Umbilical cord (tissue), 2 donors: ENCODE measurements at places on chromosomes 12 and 14.

GRCh38 chr14:66401449-66402095 lies 84.6 kb upstream of the CCDC196 start:
- no peak for DNase-seq

GRCh38 chr12:131147894-131148293 lies 194.2 kb downstream of the ADGRD1 start:
- DNase-seq: no peak

DNA sequence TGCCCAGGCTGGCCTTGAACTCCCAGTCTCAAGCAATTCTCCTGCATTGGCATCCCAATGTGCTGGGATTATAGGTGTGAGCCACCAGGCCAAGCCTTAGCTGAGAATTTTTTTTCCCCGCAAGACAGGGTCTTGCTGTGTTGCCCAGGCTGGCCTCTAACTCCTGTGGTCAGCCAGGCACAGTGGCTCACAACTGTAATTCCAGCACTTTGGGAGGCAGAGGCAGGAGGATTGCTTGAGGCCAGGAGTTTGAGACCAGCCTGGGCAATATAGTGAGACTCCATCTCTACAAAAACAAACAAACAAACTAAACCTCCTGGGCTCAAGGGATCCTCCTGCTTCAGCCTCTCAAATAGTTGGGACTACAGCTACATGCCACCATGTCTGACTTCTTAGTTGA lies 27.3 kb downstream of the DEPDC4 start:
- no peak for DNase-seq

- DNase-seq: peak; percentile 9
These were observed 454.9 kb downstream of the LRIG3 start for GRCh38 chr12:58465418-58465817.

DNA sequence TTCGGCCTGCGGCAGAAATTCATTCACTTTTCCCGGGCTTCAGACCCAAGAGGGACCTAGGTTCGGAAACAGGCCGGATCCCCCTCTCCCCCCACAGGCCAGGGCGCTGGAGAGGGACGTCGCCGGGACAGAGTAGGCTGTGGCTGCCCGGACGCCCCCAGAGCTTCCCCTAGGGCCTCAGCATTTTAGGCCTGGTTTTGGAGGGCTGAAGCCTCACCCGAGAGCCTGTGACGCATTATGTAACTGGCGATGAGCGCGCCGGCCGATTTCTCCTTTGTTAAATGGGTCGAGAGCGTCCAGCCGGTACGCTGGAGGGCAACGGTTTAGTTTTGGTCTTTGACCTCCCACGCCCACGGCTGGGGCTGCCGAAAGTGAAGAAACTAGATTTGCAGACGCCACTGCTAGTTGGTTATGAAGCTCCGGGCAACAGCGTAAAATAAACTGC lies 657 bp downstream of the PEBP1 start:
- peak; percentile 28 for DNase-seq

GRCh38 chr12:64236549-64236948 lies 14.5 kb upstream of the KICS2 start:
- no peak for DNase-seq

- DNase-seq: no peak
These were observed 166.6 kb downstream of the KITLG start for GRCh38 chr12:88413646-88414045.

- DNase-seq: peak; percentile 80
These were observed 41.4 kb upstream of the MANSC4 start for GRCh38 chr12:27821259-27821973.

DNA sequence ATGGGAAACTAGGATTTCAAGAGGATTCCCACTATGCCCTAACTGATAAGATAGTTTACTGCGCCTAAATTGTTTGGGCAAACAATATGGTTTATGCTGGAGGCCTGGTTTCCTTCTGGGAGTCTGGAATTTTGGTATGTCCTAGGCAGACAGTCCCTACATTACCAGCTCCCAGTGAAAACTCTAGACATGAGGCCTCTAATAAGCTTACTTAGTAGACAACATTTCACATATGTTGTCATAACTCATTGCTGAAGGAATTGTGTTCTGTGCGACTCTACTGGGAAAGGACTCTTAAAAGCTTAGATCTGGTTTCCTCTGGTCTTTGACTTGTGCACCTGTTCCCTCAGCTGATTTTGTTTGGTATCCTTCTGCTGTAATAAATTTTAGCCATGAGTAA lies 18.0 kb upstream of the PRPF39 start:
- DNase-seq: no peak

DNA sequence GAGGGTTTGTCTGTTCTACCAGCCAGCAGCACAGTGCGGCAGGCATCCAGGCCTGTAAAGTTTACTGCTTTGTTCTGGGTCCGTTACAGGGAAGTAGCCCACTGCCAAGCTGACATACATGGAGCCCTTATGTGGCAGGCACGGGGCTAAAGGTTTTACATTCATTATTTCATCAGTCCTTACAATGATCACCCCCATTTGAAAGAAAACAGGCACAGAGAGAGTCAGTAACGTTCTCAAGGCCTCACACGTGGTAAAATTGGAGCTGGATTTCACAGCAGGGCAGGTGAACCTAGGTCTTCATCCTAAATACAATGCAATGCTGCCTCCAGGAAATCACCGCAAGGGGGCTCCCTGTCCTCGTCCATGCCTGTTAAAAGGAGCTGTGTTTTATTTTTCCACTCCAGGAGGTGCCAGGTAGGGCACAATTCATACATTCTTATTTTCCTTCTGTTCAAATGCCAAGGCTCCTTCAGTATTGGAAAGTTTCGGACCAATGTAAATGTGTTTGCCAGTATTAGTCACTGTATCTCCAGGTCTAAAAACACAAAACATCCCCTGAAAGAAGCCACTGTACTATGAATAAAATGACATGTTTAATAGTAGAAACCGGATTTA lies 172.2 kb upstream of the GZMB start:
- DNase-seq: peak; percentile 54

DNA sequence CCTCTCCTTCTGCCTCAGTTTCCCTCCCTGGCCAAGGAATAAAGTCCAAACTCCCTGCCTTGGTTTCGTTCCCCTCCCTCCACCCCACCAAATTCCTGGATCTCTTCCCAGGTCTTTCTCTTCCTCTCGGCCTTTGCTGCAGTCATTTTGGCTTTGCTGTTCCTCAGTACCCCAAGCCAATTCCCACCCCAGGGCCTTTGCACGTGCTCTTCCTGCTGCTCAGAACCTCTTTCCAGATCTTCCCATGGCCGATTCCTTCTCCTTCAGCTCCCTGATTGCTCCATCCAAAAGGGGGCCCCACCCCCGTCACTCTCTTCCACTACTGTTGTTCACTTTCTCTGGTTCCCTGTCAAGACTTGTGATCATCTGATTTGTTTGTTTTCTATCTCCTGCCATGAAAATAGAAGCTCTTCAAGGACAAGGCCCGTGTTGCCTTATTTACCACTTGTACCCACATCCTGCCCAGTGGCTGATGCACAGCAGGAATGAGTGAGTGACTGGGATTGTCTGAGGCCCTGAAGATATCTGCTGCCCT lies 3.1 kb downstream of the HNF1A start:
- DNase-seq: no peak

DNA sequence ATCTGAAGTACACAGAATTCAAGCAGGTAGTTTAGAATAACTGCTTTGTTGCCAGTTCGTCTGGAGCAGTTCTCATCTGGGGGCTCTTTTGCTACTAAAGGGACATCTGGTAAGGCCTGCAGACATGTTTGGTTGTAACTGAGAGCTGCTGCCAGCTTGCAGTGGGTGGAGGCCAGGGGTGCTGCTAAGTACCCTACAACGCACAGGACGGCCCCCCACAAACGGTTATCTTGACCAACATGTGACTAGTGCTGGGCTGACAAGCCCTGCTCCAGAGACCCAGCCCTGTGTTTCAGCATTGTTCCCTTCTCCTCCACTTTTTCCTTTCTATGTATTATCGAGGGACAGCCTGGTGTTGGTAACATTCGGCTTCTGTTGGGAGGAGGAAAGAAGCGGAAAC lies 40.8 kb downstream of the FBXO21 start:
- no peak for DNase-seq

DNA sequence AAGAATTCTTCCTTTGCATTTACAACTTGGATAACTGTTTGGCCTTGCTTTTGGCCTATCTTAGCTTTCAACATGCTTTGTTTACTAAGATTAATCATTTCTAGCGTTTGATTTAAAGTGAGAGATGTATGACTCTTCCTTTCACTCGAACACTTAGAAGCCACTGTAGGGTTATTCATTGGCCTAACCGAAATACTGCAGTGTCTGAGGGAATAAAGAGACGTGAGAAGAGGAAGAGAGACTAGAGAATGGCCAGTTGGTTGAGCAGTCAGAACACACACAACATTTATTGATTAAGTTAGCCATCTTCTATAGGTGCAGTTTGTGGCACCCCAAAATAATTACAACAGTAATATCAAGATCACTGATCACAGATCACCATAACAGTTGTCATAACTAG lies 62.3 kb upstream of the CCDC175 start:
- DNase-seq: no peak

GRCh38 chr12:52186118-52186840 lies 5.5 kb downstream of the KRT80 start:
- peak; percentile 78 for DNase-seq

DNA sequence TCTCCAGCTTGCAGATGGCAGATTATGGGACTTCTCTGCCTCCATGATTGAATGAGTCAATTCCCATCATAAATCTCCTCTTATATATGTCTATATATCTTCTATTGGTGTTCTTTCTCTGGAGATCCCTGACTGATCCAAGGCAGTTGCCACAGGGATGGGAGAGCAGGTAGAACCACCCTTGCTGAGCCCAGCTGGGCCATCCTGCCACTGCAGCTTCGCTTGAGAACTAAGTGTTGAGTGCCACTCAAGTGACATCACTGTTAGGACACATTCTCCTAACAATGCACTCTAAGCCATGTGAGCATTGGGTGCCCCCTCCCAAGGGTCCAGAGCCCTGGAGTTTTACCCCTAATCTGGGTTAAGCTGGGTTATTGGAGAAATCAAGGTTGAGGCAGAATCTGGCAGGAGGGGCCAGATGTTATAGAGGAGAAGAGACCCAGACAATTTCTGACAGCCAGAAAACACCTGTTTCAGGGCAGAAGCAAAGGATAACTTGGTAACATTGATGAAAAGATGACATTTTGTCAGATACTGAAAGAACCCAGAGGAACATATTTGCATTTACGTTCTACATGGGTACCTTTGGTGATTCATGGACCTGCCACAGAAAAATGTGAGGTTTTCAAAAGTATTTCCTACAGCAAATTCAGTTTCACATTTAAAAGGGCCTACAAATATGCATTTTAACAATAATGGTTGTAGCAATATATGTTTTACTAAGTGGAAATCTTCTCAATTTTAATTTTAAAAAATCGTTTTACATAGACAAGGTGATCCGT lies 57.2 kb upstream of the MAX start:
- peak; percentile 40 for DNase-seq

DNA sequence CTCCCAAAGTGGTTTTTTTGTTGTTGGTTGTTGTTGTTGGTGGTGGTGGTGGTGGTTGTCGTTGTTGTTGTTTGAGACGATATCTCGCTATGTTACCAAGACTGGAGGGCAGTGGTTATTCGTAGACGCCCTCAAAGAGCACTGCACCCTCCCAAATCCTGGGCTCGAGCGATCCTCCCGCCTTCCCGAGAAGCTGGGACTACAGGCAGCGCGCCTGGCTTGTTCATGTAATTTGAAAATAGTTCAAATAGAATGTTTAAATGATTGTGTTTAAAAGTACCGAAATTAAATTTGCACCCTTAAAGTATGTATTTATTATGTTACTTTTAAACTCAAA lies 439 bp upstream of the ANAPC5 start:
- DNase-seq: no peak

DNA sequence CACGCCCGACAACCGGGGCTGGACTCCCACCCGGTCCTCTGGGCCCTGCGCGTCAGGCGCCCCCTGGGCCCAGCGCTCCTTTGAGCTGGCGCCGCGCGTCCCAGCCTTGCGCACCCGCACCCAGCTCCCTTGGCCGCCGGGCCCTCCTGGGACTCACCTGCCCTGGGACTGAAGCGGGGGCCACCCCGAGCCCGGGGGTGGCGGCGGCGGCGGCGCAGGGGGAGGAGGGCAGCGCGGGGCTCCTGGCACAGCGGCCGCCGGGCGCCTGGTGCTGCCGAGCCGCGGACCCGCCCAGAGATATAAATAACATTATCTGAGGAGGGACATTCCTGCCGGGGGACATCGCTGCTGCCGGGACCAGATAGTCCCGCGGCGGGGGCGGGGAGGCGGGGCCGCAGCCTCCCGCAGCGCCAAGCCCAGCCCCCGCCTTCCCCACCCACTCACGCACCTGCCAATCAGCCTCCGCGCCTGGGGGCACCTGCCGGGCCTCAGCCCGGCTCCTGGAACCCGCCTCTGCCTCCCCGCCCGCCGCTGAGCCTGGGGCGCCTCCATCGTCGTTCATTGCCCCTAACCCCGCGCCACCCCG lies at the start of gene SPTB:
TSS of gene SPTB (minus strand) at position 273 of the 586 bp plus-strand sequence. CDS start 56,813 bp downstream, outside the sequence.
- peak; percentile 33 for DNase-seq

DNA sequence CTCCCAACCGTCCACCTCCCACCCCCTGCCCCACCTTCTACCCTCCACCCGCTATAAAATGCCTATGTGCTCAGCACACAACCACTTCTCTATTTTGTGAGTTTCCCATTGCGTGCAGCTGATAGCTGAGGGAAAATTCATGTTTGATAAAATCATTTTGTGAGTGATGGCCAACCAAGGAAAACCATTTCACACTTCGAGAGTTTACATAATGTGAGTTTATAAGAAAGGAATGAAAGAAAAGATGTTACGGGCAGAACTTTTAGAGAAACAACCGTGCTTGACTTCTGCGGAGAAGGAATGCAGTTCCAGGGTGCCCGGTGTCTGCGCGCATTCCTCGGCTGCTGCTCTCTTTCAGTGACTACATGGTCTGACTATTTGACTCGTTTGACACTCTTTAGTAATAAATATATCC lies 140.9 kb downstream of the EFCAB11 start:
- peak; percentile 84 for DNase-seq

DNA sequence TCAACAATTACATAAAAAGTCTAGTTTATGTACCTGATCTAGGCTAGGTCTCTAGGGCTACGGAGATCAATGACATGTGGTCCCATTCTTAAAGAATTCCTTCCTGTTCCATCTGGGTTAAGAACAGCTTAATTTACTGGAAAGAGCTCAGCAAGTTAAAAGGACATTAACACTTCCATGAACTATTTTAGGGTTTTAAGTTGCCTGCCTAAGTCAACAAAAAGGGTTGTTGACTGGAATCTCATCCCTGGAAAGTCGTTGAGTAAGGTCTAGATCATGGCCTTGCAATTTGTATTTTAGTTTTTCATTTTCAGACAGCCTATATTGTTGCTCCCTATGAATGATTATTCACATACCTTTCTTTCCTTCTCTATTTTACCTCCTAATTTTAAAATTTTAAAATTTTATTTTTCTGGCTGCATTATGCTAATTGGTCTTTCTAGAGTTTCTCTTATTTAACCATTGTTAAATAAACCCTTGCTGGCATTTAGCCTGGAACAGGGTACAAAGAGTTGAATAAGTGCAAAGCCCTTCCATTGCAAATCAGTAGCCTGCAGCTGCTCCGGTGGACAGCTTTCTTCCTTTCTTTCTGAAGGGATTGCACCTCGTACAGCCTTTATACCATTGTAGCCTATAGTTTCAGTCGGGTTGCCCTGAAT lies 66.3 kb downstream of the VRK1 start:
- DNase-seq: no peak

DNA sequence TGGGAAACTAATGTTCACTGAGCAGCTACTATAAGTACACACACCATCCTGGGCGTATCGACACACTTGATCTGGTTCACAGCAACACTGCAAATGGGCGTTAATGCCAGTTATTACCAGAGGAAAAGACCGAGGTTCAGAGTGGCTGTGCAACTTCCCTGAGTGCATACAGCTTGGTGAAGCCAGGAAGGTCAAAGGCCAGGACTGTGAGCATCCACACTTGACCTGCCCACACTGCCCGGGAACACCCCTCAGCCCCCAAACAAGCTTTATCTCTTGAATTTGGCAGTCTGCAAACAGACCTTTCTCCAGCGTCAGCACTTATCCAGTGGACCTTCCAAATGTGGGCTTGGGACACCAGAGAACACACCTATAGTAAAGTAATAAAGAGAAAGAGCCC lies 312.6 kb downstream of the BCL11B start:
- DNase-seq: no peak
